ENCODE measurements at places on chromosomes 11 and 22.
A peak's percentile ranks its signal among the peaks of the same experiment; 100 is the strongest.

DNA sequence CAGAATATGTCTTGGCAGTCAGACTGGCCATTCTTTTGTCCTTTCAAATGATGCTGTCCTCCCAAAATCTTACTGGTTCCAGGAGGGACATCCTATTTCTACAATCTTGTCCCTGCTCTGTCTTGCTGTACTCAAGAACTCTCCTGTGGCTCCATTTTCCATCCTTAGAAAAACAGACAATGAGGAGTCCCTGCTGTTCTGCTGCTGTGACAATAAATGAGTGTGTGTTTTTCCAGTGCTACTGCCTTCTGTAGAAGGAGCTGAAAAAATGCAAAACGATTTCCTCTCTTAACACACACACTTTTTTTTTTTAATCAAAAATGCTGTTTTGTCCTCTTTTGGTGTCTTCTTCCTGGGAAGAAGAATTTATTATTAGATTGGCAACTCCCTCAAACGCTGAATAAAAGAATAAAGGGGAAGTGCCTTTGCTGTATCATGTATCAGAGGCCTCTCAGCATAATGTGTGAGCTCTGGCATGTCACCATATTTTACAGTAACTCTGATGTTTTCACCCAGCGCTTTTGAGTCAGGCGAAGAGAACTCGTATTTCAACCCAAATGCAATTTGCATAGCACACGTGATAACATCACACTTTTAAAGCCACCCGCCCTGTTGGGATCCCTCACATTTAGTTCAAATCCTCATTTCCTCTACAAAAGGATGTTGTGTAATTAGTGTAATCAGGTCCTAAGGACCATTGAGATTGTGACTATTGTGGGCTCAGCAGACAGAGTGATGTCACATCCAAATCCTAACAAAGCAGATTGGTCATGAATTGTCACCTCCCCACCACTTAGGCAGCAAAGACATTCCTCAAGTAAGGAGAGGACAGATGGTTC is 496.0 kb upstream of the LARGE1 start:
- DNase-seq, result no peak

GRCh38 chr22:43153899-43154298 is 2.5 kb downstream of the TSPO start:
- no peak for DNase-seq

DNA sequence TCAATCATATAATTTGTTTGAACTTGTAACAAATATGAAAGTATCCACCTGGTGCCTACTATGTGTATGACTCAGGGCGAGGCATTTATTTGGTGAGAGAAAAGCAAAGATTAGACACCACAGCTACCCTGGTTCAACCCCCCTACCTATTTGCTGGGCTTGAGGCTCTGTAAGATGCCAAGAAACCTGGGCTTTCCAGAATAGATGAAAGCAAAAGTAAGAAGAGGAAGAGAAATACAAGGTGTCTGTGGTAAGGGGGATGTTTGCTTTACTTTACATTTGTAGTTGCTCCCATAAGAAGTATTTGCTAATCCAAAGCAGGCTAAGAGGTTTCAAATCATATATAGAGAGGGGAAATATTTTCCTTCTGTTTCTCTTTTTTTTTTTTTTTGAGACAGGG is 61.7 kb downstream of the DDI1 start:
- no peak for DNase-seq

DNA sequence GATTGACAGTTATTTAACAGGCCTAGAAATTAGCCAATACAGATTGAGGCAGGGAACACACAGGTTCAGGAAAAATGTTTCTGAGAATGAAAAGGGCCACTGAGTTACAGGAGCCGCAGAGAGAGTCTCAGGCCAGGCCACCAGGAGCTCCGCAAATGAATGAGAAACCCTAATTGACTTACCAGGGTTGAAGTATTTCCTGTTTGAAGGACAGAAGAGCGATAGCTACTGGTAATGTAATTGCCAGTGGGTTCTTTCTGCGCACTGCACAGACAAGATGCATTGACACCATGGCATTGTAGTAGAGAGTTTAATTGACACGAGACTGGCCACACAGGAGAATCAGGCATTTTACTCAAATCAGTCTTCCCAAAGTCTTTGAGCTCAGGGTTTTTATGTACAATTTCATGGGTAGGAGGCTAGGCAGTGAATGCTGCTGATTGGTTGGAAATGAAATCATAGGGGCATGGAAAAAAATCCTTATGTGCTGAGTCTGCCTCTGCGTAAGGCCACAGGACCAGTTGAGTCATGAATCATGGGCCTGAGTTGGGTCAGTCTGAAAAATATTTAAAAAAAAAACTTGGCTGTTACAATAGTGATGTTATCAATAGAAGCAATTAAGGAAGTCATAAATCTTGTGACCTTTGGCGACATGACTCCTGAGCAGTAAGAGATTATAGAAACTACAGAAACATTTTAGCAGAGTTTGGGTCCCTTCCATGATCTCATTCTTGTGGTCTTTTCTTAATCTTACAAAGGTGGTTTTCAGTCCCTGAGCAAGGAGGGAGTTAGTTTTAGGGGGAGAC is 203.8 kb downstream of the CASP12 start:
- DNase-seq, result no peak

DNA sequence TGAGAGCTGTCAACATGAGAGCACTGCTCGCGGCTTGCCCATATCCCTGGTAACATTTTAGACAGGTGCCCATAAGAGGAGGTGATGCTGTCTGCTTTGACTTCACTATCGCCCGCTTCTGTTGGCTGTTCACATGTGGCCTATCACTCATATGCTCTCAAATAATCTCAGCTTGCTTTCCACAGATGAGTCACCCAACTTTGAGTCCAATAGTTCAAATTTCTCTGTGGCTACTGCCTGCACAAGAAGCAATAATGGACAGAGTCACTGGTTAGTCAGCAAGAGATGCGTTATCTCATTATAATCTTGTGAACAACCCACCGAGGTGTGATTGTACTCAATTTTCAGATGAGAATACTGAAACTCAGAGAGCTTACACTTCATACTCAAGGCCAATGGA is 1714.1 kb downstream of the LRRC4C start:
- no peak for DNase-seq

- DNase-seq, result no peak
Observed at GRCh38 chr11:96744697-96745096, 354.9 kb downstream of the JRKL start.

- peak; percentile 83 for DNase-seq
Observed at GRCh38 chr11:57131080-57131790, 50.5 kb upstream of the LRRC55 start.

DNA sequence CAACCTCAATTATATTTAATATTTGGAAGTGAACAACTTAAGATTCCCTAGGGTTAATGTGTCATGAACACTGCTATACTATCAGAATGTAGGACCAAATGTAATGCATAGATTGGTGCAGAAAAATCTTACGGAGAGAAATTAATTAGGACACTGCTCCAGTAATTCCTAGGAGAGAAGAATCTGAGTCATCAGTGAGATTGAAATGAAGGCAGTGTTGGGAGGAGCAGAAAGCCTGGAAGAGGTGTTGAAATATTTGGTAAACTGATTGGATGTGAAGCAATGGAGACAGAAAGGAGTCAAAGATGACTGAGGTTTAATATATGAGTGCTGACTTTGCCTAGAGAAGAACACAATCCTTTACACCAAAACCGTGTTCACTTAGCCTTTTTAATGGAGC is 836.0 kb downstream of the FAM181B start:
- no peak for DNase-seq

DNA sequence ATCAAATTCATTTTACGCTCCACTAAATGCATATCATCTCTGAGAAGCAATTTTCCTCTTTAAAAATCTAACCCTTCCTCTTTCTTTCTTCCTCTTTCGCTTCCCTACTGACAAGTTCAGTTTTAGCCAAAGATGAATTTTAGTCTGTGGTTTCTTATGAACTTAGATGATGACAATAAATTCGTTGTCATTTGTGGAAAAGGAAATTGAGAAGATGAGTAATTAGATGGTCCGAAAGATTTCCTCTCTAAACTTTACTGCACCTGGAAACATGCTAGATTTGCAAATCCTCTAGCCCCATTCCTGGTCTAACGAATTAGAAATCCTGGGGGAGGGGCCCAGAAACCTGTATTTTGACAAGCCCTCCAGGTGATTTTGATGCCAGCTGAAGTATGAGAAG is 855.4 kb upstream of the CHORDC1 start:
- DNase-seq, result no peak

DNA sequence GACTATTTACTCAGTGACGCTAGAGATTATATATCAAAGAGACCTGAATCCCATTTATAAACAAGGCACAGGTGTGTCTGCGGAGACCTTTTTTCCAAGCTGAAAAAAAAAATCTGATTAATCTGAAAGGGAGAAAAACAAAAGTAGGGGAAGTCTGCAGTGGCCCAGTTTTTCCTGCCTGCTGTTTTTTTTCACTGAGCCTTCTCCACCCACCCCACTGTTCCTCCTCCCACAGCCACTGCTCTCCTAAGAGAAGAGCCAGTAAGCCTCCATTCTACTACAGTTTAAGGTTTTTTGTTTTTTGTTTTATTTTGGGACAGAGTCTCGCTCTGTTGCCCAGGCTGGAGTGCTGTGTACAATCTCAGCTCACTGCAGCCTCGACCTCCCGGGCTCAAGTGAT is 18.4 kb downstream of the ARFGAP2 start:
- no peak for DNase-seq

- DNase-seq, result peak; percentile 41
Observed at GRCh38 chr11:27348340-27348873, 14.6 kb downstream of the CCDC34 start.

All from HuH-7 (cell line).